ENCODE measurements at places on chromosomes 3 and 15.

DNA sequence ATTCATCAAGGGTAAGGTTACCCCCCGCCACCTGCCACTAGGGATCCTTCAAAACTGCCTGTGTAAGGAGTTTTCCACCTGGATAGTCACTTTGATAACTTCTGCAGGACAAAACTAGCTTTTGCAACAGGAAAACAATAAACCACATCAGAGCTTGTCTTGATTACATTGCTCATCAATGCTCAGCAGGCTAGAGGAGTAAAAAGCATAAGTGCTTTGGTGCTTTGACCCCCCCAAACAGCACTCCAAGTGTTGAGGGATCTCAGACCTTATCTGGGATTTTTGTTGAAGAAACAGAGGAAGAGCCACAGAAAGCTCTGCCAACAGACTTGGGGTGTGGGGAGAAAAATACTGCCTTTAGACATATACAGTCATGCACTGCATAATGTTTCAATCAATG lies 10.8 kb upstream of the PHLDB2 start:
- DNase-seq: no peak

DNA sequence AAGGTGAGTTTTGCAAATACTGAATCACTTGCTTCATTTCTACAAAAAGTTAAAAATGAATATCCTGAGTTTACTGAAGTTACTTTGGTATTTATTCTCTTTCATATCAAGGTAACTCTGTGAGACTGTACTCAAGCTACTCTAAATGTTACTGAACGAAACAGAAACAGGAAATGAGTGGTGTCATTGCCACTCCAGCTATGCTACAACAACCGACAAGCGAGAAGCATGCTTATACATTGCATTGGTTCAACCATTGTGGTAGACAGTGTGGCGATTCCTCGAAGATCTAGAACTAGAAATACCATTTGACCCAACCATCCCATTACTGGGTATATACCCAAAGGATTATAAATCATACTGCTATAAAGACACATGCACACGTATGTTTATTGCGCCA lies 313.2 kb upstream of the THBS1 start:
- no peak for DNase-seq

- DNase-seq: peak; percentile 92
Measured at GRCh38 chr3:133574260-133574881, 885 bp downstream of the CDV3 start.

- DNase-seq: no peak
Measured at GRCh38 chr15:57541271-57541670, 50.4 kb upstream of the MYZAP start.

GRCh38 chr15:38860674-38861073 lies 296.1 kb upstream of the RASGRP1 start:
- DNase-seq: no peak

- no peak for DNase-seq
Measured at GRCh38 chr3:47436180-47436579, 39.6 kb downstream of the SCAP start.

- DNase-seq: no peak
Measured at GRCh38 chr15:36879568-36880222, 220.7 kb downstream of the MEIS2 start.

DNA sequence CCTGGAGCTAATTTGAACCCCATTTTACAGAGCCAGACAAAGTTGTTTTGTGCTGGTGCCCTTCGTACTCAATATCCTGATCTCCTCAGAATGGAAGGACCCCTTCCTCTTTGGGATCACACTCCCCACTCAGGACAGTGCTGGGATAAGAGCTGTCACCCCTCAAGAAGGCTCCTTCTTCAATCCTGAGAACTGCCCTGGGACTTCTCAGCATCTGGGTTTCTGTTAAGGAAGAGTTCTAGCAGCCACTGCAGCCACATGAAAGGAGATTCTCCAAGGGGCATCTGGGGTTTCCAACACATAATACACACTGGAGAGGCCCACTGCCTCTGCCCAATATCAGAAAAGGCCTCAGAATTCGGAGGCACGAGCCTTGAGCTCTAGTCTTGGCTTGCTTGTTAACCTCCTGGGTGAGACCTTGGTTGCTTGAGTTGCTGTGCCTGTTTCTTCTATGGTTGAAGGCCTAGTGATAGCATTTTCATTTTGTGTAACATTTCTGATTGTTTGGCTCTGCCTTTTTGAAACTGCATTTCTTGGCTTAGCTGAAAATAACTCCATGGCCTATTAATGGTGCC lies 78.8 kb upstream of the NMNAT3 start:
- no peak for DNase-seq

DNA sequence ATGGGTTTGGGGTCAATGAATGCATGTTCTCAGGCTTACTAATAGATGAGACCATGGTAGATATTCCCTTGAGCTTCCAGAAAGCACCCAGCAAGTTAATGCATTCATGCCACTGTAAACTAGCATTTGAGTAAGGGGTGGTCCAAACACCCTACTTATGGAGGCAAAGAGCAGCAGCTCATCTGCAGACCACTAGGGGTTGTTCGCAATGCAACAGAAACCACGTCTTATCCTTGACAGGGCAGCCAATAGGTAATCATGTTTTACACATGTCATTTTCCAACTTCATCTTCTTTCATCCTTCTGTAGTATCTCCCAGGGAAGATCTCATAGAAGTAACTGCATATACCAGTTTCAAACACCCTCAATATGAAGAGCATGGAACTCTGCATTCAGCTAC lies 330.2 kb downstream of the RORA start:
- no peak for DNase-seq

GRCh38 chr3:167554898-167555297 lies 81.1 kb upstream of the SERPINI2 start:
- no peak for DNase-seq

- no peak for DNase-seq
Measured at GRCh38 chr3:132242790-132243189, 74.4 kb upstream of the ACP3 start.

DNA sequence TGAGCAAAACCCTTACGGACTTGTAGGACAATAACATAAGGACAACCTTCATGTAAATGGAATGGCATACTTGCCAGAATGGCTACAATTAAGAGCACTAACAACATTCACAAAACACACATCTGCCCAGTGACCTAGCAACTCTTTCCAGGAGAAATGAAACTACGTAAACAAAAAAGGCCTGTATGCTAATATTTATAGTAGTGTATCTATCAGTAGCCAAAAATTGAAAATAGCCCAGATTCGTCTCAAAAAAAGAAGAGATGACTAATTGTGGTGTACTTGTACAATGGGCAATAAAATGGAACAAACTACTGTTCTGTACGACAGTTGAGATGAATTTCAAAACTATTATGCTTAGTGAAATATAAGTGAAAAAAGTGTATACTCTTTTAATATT lies 38.4 kb downstream of the CMC1 start:
- no peak for DNase-seq

GRCh38 chr3:16085410-16085809 lies 89.1 kb upstream of the GALNT15 start:
- no peak for DNase-seq

DNA sequence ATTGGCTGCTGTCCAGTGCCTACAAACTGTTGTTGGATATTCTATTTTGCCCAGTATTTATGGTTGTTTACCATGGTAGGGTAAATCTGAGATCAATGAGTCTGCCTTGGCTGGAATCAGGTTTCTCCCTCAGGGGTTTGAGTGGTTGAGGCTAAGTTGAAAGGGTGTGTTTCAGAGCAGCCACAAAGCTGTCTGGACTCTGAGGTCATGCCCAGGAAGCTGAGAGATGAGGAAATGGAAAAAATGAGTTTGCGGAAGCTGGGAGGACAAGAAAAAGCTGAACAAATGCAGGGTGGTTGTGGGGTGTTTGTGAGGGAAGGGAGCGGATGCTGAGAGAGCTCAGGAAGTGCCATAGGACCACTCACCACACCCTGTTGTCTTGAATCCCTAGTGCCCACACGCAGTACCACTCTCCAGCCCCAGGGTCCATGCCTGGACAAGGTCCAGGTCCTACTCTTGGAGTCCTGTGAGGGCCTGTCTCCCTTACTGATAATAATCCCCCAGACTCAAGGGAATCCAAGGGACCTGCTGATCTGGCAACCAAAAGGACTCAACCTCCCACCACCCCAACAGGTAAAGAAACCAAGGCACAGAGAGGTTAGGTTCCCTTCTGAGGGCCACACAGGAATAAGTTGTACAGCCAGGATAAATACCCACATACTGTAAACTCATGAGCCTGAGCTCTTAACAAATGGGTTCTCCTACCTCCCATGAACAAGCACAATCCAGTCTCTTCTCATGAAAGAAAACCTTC lies 81.6 kb downstream of the PPCDC start:
- DNase-seq: no peak

GRCh38 chr15:42159381-42160015 lies 3.1 kb upstream of the PLA2G4F start:
- no peak for DNase-seq

- no peak for DNase-seq
Measured at GRCh38 chr15:39016706-39017105, 452.1 kb upstream of the RASGRP1 start.

- no peak for DNase-seq
Measured at GRCh38 chr3:171396048-171396447, 64.2 kb downstream of the TNIK start.

DNA sequence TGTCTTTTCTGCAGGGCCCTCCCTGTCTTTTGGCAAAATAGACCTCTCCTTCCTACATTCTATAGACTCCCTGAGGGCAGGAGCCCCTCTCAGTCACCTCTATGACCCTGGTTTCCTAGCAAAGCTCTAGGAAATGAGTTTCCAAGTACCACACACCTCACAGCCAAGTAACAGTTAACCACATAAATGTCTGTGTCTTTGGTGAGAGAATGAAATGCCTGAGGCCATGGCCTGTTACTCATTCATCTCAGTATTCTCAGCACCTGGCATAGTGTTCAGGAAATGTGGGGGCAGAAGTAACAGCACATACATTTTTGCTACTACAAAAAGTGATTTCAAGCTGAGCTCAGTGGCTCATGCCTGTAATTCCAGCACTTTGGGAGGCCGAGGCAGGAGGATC lies 21.0 kb downstream of the RFT1 start:
- no peak for DNase-seq

- no peak for DNase-seq
Measured at GRCh38 chr3:171850320-171850959, 7.3 kb downstream of the TMEM212 start.

Measured in hematopoietic multipotent progenitor cell treated with erythropoietin and hydrocortisone succinate and interleukin-3 and kit ligand, for 17 days (in vitro differentiated cells).